Foreskin fibroblast (primary cell): ENCODE measurements at places on chromosomes 1 and 21.

GRCh38 chr1:104706631-104707147 lies 957.0 kb downstream of the AMY1C start:
- peak; percentile 1 for DNase-seq

- peak; percentile 98 for DNase-seq
These were observed 53.3 kb upstream of the SYT14 start for GRCh38 chr1:209884665-209885117.

DNA sequence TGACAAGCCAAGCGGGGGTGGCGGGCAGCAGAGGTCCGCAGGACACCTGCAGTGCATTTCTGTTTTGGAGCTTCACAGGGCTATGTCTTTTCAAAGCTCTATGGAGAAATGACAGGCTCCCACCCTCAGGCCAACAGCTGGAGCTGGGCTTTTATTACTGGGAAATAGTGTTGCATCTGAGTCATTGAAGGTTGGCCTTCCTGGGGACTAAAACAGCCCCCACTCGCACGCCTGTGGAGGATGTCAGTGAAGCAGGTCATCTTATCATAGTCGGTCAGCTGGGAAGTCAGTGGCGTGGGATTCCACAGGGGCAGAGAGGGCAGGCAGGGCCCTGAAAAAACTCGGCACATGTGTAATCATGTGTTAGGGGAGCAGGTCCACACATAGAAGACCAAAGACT lies 55.3 kb downstream of the NTPCR start:
- peak; percentile 61 for DNase-seq

GRCh38 chr1:152148051-152148450 lies 11.0 kb downstream of the RPTN start:
- DNase-seq: no peak

- DNase-seq: no peak
These were observed 2.5 kb upstream of the RCC2 start for GRCh38 chr1:17441993-17442357.
